ENCODE measurements at places on chromosomes 3 and 15.

DNA sequence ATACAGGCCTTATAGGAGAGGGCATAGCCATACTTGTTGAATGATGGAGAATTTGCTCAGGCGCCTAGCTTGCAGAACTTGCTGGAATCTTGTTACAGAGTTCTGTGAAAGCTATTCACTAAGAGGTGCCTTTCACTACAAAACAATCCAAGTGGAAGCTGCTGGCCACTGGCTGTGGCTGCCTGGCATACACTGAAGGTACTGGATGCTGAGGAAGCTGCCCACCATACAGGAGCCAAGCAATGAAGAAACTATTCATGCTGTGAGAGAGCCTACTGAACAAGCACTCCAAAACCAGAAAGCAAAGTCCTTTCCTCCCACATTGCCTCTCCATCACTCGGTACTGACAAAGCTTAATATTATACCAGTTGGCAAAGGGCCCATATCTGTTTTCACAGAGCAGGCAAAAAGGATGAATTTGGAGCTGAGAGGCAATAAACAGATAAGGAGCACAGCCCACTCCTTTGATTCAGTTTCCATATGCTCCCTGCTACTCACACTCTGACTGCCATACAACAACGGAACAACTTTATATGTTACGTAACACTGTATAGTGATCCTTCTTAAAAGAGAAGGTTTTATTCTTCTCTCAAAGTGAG is 192.6 kb upstream of the ALCAM start:
- DNase-seq, result no peak

DNA sequence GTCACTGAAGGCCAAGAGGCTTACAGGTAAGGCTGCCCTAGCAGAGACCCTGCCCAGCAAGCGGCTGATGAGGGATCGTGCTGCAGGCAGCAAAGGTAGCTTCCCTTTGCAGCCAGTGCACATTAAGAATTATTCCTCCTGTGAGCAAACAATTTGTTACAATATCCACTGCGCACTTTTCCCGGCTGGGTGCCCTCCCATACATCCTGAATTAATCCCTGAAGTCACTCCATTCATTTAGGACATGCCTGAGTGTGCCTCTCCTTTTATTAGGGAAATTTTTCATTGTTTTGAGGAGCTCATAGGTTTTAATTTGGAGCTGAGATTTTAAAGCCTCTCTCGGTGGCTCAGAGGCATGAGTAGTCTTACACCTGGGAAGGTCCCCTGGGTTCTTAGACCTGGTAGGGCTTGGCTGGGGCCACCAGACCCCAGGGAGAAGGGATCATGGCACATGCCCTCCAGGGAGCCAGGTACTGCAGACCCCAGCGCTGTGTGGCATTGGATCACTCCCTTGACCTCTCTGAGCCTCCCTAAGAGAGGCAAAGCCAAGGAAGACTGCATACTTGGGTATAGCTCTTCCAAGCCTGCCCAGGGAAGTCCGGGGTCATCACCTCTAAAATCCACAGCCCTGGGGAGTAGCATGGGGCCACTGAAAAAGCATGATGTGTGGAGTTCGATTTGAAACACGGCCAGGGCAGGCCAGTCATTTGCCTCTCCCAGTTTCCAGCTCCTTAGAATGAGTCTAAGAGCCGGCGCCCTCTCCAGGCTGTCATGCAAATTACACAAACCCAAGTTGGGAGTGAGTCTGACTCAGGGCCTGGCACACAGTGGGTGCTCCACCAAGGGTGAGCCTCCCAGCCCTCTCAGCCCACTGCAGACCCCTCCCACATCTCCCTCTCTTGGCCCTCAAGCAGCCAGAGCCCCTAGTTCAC is 151.9 kb upstream of the LINGO1 start:
- no peak for DNase-seq

- no peak for DNase-seq
These were observed 100.9 kb upstream of the CDIN1 start for GRCh38 chr15:36478561-36478960.

GRCh38 chr3:32177702-32178198 is 60.7 kb upstream of the CMTM8 start:
- peak; percentile 87 for DNase-seq

GRCh38 chr3:52827866-52828376 is 2.6 kb downstream of the ITIH4 start:
- no peak for DNase-seq

GRCh38 chr3:24937228-24937627 is 442.6 kb upstream of the THRB start:
- no peak for DNase-seq

- DNase-seq, result no peak
These were observed 90.0 kb upstream of the ADPGK start for GRCh38 chr15:72873379-72874233.

DNA sequence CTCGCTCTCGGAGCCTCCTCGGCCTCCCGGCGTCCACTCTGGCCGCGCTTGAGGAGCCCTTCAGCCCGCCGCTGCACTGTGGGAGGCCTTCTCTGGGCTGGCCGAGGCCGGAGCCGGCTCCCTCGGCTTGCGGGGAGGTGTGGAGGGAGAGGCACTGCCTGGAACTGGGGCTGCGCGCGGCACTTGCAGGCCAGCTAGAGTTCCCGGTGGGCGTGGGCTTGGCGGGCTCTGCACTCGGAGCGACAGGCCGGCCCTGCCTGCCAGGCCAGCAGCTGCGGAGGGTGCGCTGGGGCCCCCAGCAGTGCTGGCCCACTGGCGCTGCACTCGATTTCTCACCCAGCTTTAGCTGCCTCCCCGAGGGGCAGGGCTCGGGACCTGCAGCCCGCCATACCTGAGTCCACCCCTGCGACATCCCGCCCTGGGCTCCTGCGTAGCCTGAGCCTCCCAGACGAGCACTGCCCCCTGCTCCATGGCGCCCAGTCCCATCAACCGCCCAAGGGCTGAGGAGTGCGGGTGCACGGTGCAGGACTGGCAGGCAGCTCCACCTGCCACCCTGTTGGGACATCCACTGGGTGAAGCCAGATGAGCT is 765.0 kb downstream of the IGSF11 start:
- no peak for DNase-seq

DNA sequence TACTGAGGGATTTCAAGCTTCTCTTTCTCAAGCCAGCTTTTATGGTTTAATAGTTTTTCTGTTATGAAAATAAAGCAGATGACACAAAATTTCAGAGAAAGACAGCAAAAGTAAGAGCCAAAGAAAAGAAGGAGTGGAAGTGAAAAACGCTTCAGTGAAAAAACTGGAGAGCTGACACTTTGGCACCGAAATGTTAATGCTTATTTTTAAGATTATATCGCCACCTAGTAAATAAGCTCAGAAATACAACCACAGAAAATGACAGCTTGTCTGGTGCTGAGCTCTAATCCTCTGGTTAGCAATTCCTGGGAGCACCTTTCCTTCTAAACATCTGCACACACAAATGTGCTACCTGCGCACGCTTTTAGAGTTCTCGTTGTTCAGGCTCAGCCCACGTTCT is 101.6 kb downstream of the ZPLD1 start:
- DNase-seq, result no peak

DNA sequence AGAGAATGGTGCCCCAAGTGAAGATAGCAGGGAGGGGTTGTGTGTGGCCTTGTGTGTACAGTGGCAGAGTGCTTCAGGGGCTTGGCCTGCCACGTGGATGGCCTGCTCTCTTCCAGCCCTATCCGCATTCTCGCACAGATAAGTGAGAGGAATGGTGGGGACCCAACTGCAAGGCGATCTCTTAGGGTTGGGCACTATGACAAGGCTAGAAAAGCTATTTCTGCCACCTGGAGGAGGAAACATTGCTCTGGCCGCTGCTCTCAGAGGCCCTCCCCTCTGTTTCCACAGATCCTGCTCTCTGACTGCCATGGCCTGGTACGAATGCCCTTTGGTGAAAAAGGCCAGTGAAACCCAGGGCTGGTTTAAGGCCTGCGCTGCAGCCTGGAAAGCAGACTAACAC is 20.6 kb downstream of the EEFSEC start:
- no peak for DNase-seq

GRCh38 chr3:182238126-182238525 is 526.4 kb downstream of the SOX2 start:
- DNase-seq, result no peak

DNA sequence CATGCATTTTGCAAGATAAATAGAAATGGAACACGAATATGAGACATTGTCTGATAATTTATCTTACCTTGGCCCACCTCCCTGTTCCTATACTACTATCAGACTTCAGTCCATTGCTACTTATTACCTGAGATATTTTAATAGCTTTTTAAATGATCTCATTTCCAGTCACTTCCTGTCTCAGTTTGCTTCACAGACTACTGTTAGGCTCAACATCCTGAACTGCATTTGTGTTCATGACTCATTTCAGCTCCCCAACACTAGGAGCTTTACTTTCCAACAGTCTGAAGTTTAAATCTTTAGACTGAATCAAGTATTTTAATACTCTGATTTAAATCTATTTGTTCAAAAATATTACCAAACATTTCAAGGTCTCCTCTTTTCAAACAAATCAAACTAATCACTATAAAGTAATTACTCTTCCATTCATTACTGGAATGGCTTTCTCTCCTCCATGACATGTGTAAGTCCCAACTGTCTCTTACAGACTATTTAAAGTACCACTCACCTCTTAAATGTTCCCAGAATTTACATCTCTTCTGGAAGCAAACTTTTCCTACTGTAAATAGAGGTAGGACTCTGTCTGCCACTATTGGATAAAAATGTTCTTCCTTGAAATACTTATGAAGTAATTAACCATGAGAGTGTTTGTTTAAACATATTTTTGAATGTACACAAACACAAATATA is 1277.6 kb downstream of the ZPLD1 start:
- peak; percentile 39 for DNase-seq

DNA sequence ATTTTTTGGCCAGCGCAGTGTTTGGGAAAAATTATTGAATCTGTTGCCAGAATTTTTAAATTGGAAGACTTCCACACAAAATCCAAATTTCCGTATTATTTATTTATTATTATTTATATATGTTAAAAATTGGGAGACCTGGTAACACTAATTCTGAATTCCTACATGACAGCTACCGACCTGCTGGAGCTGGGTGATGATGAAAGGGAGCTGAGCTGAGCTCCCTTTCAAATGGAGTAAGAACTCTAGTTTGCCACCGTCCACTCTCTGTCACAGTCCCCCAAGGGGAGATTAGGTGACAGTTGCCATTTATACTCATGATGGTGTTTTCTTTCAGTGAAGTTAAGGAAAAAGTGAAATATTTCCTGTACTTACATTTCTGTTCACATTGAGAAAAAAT is 1.4 kb downstream of the CRTC3 start:
- no peak for DNase-seq

GRCh38 chr3:129745253-129745652 is 138.8 kb upstream of the PLXND1 start:
- no peak for DNase-seq

GRCh38 chr3:157159762-157160657 is at the start of gene CCNL1:
TSS of gene CCNL1 (minus strand) at chr3:157160147. CDS start at chr3:157160094, 53 bp downstream.
- DNase-seq, result peak; percentile 64

DNA sequence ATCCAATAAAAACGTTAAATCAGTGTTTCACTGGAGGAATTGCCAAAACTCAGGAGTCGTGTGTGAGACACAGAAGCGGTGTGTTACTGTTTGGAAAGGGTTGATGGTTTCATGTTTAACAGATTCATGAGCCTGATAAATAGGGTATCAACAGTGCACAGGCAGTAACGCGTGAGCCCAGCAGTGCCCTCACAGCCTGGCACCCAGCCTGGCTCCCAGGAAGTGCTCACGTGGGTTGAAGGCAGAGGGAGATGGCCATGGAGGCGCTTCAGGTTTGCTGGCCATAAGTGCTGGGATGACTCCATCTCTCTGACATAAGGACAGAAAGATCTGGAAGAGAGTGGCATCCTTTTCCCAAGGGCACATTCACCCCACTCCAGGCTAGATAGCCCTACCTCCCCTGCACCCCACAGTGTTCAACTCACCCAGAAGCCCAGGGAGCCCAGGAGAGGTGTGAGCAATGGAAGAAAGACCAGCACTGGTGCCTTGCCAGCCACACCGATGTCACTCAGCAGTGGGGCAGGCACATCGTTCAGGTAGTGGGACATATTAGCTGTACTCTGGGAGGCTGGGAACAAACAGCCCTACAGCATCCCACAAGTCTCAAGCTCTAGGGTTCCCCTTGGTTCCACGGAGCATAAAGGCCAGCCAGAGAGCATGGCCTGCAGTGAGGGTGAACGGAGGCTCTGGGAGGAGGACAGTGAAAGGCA is 164.3 kb downstream of the LRRK1 start:
- DNase-seq, result no peak

- DNase-seq, result no peak
These were observed 640.8 kb upstream of the TBL1XR1 start for GRCh38 chr3:177837951-177838655.

DNA sequence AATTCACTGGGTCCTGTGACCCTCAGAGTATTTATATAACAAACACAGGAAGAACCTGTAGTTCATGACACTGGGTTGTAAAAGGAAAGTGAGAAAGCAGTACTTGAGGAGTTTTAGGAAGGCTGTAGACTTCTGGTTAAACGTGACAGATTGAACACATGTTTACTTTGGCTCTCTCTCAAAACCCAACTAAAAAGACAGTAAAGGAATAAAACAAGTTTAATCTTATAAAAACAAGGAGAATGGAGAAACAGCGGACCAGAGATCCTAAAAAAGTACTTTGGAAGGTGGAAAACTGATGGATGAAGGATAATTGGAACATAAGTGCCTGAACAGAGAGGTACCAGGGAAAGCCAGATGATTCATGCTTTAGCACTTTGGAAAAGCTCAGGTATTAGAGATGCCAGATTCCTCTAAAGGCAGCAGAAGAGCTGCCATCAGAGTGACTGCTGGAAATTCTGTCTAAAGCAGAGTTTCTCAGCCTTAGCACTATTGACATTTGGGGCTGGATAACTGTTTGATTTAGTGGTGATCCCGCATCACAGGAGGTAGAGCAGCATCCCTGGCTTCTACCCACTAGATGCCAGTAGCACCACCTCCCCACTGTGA is 182.9 kb upstream of the RORA start:
- no peak for DNase-seq

DNA sequence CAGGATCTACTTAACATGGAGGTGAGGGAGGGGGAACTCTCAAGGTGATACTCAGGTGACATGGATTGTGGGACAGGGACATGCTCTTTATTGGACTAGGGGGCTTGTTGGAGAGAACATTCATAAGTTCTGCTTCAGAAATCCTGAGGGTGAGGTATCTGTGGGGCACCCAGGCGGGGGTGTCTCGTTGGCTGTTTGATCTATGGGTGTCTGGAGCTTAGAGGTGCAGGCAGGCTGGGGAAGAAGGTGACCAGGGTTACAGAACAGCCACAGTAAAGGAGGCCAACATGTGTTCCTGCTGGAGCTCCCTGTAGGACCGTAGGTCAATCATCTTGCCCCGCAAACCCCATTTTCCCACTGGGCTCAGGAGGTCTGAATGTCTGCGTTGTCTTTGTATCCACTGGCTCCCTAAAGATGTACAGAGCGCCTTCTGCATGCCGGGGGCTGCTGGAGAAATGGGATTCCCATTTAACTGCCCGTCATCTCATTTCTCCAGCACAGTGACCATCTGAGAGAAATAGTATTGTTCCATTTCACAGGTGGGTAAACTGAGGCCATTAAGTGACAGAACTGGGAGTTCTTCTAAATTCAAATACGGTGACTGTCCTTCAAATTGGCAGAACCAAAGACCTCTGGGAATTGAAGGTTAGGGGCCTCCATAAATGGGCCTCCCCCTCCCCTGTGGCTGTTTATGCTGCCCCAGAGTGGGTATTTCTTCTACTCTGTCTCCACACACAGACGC is 40.3 kb upstream of the TSEN2 start:
- DNase-seq, result no peak

- DNase-seq, result no peak
These were observed 226.8 kb downstream of the DTWD1 start for GRCh38 chr15:49847423-49848281.
